ENCODE measurements at places on chromosomes 16 and 17.

DNA sequence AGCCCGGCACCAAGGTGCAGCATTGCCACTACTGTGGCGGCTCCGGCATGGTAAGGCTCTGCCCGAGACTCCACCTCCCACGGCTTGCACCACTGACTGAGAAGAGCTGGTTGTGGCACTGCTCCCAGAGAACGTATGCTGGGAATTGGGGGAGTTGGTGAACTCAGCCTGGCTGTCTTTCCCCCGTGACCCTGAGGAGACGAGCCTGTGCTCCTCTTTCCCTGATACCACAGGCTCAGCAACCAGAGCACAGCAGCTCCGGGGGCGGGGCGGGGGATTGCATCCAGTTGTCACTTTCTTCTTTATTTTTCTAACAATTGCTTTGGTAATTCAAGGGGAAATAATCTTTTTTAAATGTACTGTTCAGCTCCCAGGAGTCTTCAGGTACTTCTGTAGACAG, 16.7 kb downstream of the DNAJA3 start:
- no peak for DNase-seq

GRCh38 chr17:7004398-7005253, 7.8 kb upstream of the RNASEK start:
- no peak for DNase-seq

DNA sequence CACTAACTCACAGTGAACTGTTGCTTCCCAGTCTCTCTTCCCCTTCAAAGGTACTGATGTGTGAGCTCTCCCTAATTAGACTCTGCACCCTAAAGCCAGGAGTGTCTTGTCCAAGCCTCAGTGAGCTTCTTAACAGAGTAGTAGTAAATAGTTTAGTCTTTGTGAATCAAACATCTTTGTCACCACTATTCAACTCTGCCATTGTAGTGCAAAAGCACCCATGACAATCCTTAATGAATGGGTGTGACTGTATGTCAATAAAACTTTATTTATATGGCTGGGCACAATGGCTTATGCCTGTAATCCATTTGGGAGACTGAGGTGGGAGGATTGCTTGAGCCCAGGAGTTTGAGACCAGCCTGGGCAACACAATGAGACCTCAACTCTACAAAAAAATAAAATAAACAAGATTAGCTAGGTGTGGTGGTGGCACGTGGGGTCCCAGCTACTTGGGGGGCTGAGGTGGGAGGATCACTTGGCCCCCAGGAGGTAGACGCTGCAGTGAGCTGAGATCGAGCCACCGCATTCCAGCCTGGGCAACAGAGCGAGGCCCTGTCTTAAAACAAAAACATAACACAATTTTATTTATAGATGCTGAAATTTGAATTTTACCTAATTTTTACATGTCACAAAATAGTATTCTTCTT, 45.5 kb upstream of the TNRC6A start:
- DNase-seq = no peak

GRCh38 chr17:46771561-46772474, 46.7 kb downstream of the WNT3 start:
- DNase-seq = peak; percentile 22
